Right renal cortex interstitium (tissue), 3 donors: ENCODE measurements at places on chromosomes 6 and 20. TPM values are rescaled to one million over a fixed set of nuclear protein-coding genes. Genes with fewer than 3 reads are reported as not detected.

- DNase-seq = no peak
These were observed 131.2 kb upstream of the RIN2 start for GRCh38 chr20:19626896-19627295.

- DNase-seq = no peak
These were observed 127.0 kb upstream of the CDH4 start for GRCh38 chr20:61125076-61125475.

- no peak for DNase-seq
These were observed 294.9 kb upstream of the TSHZ2 start for GRCh38 chr20:52677216-52677615.

DNA sequence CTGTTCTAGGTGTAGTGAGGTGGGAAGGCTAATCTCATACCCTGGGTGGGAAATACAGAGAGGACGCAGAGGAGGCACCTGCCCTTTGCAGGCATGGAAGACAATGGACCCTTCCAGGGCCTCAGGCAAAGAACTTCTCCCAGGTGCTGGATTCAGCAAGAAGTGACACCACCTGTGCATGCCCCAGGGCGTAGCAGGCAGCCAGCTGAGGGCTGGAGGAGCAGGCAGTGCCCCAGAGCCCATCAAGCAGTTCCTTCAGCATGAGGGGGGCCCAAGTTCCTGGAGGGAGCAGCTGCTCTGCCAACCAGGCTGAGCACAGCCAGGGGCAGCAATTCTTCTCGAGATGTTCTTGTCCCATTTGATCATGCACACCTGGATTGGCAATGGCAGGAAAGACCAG lies 170.3 kb upstream of the PDE10A start:
- no peak for DNase-seq

The BCKDHB gene
- polyA plus RNA-seq = 29.7 TPM
